Activated CD4-positive, alpha-beta T cell treated with anti-CD3 and anti-CD28 coated beads, Interleukin-2, amount 50 U/mL, for 1 hour (primary cell): ENCODE measurements at places on chromosomes 7 and 10.

- no peak for DNase-seq
Observed at GRCh38 chr10:34124522-34125035, 690.5 kb downstream of the PARD3 start.

DNA sequence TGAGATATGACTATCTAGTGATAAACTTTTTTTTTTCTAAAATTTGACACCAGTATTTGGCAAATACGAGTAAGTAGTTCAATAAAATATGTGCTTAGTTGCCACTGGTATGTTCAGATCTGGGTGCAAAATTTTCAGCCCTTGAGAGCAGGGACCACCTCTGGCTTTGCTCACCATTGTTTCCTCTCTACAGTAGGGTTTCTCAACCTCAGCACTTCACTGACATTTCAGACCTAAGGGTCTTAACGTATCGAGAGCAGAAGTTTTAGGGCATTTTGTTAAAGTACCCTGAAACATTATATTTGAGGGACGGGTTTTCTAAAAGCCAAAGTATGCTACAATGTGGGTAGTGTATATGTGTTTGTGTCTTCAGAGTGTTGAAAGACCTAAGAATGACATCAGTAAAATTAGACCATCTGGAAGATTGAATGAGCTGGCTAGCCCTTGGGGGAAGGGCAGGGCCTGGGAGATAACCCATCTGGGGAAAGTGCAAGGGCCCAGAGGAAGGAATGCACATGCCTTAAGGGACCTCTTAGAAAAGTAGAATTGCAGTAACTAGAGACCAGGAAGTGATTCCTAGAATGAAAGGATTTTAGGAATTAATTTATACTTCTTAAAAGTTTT, 11.8 kb downstream of the BZW2 start:
- DNase-seq, result no peak

- no peak for DNase-seq
Observed at GRCh38 chr10:129869596-129870473, 94.2 kb downstream of the EBF3 start.

DNA sequence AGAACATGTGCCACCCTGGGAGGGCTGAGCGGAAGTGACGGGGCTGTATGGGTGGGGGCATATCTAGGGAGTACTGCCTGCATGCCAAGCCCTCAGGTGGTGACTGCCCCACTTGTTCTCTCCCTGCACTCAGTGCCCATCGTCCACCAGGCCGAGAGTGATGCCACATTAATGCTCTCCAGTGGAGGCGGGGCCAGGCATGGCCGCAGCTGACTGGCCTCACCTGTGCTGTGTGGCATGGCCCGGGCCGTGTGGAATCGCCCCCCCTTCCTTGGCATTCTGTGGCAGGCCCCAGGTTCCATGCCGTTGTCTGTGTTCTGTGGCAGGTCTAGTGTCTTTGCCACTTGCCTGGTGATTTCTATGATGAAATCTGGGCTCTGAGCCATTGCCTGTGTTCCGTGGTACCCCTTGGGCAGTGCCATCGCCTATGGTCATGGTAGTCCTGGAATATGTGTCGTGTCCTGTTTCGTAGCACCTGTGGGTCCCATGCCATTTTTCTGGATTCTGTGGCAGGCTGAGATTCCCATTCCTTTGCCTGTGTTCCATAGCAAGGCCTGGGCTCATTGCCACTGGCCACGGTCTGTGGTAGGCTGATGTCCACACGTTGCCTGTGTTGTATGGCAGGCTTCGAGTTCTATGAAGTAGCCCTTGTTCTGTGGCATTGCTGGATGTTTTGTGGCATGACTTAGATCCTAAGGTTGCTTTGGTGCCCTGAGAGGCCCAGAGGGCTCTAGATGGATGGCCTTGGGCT, 8.9 kb downstream of the FLNC start:
- no peak for DNase-seq

GRCh38 chr7:70867513-70867912, 264.4 kb upstream of the GALNT17 start:
- DNase-seq, result no peak

DNA sequence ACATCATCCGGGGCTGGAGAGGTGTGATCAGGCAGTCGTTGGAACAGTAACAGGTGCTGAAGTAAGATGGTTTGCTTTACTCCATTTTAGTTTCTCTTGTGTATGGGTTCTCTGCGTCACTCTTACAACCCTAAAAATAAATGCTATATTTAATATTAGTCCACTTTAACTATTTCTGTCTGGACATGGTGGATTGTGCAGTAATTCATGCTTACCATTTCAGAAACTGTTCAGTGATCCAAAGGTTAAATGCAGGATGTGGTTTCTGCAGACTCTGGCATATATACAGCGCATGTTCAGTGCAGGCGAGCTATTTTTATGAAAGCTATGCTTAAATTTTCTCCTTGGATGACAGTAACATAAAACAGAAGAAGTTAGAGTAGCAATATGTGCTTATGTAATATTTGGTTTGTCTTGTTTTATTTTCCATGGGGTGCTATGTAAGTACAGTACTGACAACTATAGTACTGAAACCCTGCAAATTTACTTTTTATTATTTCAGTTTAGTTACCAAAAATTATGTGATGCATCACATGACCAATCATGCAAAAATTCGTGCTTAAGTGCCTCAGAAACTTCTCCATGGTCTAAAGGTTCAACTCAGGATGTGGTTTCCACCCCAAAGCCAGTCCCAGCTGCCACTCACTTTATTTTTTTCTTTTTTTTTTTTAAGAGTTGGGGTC, 46.6 kb upstream of the GRID1 start:
- no peak for DNase-seq

- DNase-seq, result no peak
Observed at GRCh38 chr10:48361176-48361575, 54.7 kb downstream of the MAPK8 start.

DNA sequence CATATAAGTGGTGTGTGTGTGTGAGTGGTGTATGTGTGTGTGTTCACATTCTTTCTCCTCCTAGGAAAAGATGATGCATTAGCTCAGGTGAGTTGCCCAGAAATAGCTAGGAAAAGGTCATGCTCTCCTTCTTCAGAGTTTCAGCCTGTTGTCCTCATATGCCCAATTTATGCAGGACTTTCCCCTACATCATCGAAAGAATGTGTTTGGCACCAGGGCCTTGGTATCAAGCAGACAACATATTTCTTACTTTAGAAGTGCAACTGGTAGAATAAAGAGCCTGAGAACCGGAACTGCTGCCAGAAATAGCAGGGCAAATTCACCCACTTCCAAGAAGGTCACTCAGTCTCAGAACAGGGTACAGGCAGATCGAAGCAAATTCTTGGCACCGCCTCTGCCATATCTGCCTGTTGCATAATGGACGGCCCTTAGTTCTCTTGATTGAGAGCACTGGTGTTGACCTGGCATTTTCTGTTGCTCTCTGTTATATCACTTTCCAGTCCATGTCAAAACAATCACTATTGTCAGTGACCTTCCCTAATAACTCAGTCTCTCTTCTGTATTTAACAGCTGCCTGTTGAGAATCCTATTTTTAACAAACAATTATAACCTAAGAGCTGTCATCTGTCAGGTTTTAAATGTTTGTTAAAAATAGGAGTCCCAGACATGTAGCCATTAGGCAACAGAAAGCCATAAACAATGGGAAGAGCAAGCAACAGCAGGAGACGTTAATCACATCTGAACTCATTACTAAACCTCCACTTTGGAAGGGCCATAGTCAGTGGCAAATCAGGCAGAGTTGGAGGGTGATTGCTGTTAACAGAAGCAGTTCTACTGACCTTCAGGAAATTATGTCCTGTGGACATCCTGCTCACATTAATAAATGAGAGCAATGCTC, 20.7 kb downstream of the ADRB1 start:
- no peak for DNase-seq

DNA sequence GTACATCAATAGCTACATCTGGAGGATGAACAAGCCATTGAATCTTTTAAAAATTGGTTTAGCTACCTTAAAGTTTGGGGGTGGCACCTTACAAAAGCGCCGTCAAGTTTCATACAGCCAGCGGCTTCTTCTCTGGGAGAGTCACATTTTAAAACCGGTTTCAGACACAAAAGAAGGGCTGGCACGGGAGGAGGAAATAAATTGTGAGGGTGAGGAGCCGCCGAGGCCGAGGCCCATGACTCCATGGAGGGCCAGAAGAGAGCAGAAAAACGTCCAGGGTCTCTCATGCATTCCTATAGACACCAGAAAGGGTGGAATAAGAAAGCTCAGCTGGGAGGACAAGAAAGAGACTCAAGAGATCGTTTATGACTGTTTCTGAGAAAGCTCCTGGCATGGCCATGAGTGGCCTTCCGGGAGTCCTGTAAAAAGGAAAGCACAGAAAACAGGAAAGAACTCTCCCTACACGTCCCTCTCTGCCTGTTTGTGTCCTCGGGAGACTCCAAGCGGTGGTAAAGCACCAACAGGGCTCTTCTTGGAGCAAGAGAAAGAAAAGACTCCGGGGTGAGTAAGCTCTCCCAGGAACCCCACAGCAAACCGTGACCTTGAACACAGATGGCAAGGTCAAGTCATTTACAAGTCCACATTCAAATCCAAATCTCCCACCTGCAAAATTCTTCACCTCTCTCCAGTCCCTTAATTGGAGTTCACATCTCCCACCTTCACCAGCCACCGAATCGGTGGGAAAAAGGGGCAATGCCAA, 1.8 kb downstream of the FRAT2 start:
- DNase-seq, result no peak

DNA sequence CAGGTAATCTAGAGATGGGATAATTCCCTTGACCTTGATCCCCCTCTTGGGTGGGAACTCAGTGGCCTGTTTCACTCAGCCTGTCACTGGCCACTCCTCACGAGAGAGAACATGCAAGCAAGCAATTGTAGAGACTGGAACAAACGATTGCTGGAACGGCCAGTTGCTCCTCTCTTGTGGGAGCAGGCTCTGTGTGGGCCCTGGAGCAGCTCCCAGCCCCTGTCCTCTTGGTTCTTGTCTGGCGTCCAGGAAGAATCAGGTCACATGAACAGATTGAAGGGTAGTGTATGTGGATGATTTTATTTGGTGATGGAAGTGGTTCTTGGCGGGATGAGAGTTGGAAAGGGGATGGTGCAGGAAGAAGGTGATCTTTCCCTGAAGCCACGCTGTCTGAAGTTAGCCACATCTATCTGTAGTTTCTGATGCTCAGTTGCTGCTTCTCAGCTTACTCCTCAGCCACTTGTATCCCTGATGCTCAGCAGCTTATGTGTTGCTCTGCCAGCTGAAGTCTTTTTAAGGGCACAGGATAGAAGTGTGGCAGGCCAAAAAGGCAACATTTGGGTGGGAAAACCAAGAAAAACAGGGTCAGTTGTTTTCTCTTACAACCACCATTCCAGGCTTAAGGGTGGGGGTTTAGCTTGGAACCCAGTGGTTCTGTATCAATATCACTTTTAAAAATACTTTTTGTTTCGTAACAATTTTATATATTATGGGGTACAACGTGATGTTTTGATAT, 15.9 kb downstream of the RNF133 start:
- no peak for DNase-seq

DNA sequence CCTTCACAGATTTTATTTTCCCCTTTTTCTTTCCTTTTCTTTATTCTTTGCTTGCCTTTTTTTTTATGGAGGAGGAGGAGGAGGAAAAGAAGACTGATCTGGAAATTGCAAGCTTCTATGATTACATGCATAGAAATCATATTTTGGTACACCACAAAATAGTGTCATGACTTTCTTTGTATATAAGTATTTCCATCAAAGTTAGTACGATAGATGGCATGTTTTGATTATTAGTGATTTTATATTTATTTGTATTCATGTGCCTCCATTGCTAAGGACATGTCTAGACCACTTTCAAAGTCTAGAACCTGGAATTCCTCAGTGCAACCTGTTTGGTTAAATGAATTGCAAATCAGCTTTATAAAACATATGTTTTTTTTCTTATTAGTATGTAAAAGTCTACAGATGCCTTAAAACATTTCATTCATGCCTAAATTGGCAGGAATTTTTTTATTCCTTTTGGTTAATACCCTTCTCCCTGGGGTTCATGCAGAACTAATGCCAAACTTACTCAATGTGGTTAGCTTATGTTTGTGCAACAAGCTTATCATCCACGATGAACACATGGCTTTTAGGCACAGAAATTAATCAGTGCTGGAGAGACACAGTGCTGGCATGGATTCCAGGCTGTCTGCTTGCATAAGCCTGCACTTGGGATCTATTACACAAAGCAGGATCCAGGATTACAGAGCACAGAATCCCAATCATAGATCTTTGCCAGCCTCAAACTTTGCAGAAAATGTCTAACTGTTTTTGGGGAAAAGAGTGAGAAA, 213.1 kb downstream of the CHRM2 start:
- no peak for DNase-seq
